ENCODE measurements at places on chromosomes 12 and 14.

DNA sequence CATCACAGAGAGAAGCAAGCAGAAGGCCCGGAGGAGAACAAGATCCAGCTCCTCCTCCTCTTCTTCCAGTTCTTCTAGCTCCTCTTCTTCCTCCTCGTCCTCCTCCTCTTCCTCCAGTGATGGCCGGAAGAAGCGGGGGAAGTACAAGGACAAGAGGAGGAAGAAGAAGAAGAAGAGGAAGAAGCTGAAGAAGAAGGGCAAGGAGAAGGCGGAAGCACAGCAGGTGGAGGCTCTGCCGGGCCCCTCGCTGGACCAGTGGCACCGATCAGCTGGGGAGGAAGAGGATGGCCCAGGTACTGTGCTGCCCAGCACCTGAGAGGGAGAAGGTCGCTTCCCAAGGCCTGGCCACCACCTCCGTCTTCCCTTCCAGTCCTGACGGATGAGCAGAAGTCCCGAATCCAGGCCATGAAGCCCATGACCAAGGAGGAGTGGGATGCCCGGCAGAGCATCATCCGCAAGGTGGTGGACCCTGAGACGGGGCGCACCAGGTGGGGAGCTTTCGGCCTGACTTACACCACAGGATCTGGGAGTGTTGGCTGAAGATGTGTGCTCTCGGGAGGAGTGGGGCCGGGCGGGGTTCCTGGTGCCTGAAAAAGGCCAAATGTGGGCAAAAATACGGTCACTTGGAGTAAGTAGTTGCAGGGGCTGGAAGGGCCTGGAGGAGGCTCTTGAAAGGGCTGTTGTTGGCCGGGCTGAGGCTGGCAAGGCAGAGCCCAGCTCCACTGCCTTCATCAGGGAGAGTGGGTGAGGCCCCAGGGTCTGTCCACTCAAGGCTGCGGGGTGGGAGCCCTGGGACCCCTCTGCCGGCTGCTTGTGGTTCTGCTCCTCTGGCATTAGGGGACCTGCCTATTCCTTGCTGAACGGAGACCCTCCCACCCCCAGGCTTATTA, 1.4 kb downstream of the ARL6IP4 start:
- no peak for DNase-seq

- no peak for DNase-seq
These were observed 18.8 kb upstream of the FLVCR2 start for GRCh38 chr14:75559451-75560222.

DNA sequence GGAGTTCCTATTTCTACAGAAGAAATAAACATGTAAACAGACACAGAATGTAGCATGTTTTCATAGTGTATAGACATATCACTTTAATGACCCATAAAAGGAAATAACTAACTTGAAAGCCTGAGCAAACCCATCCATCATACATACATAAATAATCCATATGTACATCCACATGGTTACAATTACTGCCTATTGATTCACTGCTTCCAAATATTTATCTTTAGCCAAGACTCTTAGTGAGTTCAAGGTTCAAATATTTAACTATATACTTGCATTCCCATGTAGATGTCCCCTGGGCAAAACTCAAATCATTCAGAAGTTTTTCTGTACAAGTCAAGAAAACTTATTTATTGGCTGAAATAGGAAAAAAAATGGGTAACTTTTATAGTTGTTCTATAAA, 95.4 kb downstream of the CCER1 start:
- DNase-seq = no peak

DNA sequence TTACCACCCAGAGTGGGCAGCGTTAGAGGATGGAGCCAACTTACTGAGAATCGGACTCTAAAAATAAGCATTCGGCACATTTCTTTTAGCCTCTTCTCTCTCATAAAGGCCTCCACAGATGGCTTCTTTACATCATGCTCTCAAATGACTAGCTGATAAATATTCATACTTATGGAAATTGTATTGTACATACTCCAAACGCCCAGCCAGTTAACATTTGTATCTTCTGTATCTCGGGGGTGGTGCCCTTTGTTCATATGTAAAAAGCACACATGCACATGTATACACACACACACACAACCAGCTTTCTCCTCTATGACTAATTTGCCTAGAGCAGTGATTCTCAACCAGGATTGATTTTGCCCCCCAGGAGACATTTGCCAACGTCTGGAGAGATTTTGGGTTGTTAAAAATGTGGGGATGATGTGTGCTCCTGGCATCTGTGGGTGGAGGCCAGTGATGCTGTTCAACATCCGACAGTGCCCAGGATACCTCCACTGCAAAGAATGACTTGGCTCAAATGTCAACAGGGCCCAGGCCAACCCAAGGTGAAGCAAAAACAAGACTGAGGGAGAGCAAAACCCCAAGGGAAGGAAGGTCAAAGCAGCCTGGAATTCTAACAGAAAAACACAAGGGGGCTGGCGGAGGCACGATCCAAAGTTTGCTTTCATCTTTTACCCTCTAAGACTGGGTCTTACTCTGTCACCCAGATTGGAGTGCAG, 15.2 kb upstream of the CDK2AP1 start:
- DNase-seq = no peak

DNA sequence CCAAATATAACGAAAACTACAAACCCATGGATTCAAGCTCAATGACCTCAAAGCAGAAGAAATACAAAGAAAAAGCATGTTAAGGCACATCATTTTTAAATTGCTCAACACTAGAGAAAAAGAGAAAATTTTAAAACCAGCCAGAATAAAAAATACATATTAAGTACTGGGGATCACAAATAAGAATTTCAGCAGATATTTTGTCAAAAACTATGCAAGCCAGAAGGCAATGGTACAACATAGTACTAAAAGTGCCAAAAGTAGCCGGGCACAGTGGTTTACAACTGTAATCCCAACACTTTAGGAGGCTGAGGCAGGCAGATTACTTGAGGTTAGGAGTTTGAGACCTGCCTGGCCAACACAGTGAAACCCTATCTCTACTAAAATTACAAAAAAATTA, 10.2 kb downstream of the SGPP1 start:
- no peak for DNase-seq

- no peak for DNase-seq
These were observed 453.7 kb upstream of the RGS6 start for GRCh38 chr14:71478542-71478941.

DNA sequence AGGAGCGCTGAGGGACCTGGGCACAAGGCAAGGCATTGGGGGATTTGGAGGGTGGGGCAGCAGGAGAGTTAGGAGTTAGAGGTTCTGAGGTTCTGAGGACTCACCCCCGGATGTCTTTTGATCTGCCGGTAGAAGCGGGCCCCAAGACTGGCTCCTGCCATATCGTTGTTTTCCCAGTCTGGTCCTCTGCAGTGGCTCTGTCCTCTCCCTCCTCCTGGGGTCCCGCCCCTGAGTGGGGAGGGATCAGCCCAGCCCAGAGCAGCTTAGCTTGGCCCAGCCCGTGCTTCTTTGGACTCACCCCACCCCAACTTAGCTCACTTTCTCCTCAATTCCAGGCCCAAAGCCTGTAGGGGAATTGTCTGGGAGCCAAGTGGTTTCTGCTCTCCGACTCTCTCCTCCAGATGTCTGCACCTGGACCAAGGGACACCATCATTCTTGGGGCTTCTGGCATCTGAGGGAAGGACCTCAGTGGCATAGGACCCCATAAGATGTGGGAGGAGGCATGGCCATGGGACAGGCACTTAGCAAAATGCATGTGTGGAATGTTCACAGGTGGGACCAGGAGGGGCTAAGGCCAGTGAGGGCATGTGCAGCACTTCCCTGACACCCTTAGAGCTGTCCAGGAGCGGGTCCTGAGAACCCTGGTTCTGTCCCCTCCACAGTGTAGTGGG, 7.5 kb downstream of the SHMT2 start:
- no peak for DNase-seq

GRCh38 chr12:118760623-118761022, 220.7 kb upstream of the SRRM4 start:
- no peak for DNase-seq

GRCh38 chr14:62662811-62663455, 382.3 kb downstream of the KCNH5 start:
- no peak for DNase-seq

DNA sequence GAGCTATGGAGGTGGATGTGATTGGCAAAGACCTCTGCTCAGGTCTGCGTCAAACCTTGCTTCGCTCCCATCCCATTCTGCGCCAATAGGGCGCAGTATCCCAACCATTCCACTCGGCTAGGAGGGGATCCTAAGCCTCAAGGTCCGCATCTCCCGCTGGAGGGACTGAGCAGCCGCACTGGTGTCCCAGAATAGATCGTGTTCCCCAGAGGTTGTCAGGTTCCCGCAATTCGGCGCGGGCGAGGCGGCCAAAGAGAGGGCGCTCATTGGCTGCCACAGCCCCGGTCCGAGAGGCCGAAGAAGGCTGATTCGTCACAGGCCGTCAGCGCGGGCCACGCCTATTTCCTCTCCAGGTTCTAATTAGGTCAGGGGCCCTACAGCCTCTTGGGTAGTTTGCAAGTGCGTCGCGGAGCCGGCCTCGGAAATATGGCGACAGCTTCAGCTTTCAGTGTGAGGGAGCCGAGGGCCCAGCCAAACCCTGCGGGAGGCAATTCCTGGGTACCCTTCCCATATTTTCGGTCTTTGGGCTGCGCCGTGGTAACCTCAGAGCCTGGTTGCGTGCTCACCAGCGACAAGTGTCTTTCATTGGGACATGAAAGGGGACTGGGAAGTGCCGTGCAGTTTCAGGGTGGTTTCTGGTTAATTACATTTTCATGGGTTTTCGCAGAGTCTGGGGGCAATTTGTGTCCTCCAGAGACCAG, 5.0 kb downstream of the OR10AD1 start:
- DNase-seq = peak; percentile 98

- DNase-seq = no peak
These were observed 484.6 kb downstream of the VRK1 start for GRCh38 chr14:97281741-97282140.

GRCh38 chr14:100587086-100587762, at the start of gene BEGAIN:
TSS of gene BEGAIN (minus strand) at chr14:100587417. CDS start at chr14:100587290, 127 bp downstream.
- no peak for DNase-seq

- no peak for DNase-seq
These were observed 31.1 kb downstream of the APPL2 start for GRCh38 chr12:105204916-105205315.

DNA sequence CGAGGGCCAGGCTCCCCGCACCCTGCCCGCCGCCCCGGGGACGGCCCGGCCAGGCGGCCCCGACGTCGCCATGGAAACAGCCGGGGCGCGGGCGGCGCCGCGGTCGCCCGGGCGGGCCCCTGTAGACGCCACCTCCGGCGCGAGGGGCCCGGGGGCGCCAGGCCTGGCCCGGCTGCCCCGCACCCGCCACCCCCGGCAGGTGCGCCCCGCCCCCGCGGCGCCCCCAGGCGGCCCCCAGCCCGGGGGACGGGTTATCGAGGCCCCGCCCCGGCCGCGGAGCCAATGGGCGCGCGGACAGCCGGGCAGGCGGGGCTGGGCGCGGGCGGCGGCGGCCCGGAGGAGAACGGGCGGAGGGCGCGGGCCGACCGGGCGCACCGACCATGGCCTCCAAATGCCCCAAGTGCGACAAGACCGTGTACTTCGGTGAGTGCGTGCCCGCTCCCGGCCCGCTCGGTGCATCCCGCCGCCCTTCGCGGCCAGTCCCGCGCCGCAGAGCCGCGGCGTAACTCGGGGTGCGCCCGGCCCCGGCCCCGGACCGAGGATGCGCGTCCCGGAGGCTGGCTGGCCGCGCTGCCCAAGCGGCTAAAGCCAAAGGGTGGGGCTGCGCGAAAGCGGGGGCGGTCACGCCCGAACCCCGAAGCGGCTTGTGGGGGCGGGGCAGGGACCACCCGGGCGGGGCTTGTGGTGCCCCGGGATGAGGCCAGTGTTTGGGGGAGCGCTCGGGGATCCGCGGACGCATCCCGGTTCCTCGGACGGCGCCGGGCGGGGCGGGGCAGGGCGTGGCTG, at the start of gene CRIP2:
Gene CRIP2, plus strand, starts transcription at position 339 of the 786 bp plus-strand sequence. Its CDS starts 42 bp downstream, at position 381.
- peak; percentile 86 for DNase-seq

DNA sequence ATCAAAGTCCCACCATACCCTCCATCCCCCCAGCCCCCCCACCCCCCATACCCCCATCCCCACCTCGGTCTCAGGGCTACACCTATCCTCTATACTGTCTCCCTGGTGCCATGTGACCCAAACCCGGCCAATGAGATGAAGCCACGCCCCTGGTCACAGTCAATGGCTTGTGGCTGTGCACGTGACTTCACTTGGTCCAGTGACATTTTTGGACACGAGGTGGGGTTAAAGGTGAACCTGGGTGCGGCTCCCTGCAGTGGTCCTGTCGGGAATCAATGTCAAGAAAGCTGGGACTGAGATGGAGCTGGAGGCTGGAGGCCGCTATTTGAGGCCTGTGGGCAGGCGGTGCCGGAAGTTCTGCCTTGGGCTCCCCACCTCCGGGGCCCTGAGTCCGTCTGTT, 100.7 kb upstream of the MAP1LC3B2 start:
- DNase-seq = no peak

- no peak for DNase-seq
These were observed 34.6 kb downstream of the CEP128 start for GRCh38 chr14:80906946-80907345.

- no peak for DNase-seq
These were observed at the start of gene SIX6 for GRCh38 chr14:60508707-60509437. TSS of gene SIX6 (plus strand) at chr14:60509146. CDS start at chr14:60509399, 253 bp downstream.

- no peak for DNase-seq
These were observed 9.8 kb downstream of the ZNF641 start for GRCh38 chr12:48340943-48341342.

DNA sequence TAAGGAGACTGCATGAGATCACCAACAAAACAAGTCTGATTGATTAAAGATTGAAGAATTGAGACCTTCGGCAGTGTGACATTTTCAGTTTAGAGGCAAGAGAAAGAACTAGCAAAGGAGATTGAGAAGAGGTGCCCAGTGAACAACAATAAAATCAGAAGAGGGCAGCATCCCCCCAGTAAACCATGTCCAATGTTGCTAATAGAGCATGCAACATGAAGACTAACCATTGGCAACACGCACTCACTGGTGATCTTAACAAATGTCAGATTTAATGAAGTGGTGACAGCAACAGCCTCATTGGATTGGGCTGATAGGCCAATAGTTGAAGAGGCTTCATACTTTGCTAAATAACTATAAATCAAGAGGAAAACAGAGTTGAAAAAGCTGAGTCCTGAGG, 20.7 kb upstream of the TAS2R14 start:
- DNase-seq = no peak

DNA sequence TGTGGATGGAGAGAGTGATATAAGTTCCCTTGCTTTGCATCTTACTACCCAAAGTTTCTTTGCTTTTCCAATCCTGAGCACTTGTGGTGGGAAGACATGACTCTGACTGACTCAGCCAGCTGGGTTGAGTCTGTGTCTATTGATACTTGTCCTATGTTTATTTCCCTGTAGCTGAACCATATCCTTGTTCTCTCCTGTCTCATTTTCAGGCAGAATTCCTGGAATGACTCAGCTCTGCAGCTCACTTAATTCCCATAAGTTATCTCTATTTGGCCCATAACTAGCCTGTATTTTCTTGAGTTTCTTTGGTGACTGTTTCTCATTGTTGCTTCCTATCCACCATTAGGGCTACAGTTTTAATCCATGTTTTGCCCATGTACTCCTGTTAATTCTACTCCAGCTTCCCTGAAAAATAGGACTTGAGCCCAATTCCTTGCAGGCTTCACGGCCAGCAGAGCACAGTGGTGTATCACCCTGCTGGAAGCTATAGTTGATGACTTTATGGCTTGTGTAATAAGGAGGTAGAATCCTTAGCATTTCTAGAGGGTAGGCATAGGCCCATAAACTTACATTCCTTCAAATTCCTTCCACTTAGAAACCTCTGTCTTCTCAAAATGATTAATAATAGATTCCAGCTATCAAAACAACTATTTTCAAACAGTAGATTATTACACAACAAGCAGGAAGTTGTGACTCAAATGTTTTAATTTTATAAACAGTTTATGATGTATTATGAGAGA, 183.1 kb downstream of the TMTC3 start:
- no peak for DNase-seq

- no peak for DNase-seq
These were observed 25.3 kb downstream of the LRIG3 start for GRCh38 chr12:58895053-58895452.

All from spinal cord (tissue), 10 donors.